Panc1 (cell line): ENCODE measurements at places on chromosomes 6 and 20. TPM values are rescaled to one million over a fixed set of nuclear protein-coding genes. Genes with fewer than 3 reads are reported as not detected.

- no peak for DNase-seq
These were observed 20.0 kb upstream of the TXLNB start for GRCh38 chr6:139311831-139312230.

GRCh38 chr6:149065658-149066556, 251.6 kb upstream of the TAB2 start:
- DNase-seq = no peak

- no peak for DNase-seq
These were observed 130.5 kb upstream of the EPHA7 start for GRCh38 chr6:93549868-93550267.

DNA sequence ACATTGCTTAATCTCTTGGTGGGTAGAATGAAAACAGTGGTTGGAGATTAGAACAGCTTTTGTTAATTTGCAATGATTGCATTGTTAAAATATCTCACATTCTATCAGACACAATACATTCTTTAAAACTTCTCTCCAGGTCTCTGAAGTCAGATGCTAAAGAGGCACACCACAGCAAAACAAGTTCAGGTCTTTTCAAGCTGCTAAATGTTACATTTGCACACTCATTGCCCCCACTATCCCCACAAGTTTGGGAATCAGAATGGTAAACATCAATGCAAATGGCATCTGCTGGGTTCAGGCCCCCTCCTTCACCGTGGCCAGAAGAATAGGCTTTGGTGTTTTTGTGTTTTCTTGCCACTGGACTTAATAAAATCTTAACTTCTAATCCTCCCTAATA, 10.1 kb upstream of the HAO1 start:
- DNase-seq = no peak

DNA sequence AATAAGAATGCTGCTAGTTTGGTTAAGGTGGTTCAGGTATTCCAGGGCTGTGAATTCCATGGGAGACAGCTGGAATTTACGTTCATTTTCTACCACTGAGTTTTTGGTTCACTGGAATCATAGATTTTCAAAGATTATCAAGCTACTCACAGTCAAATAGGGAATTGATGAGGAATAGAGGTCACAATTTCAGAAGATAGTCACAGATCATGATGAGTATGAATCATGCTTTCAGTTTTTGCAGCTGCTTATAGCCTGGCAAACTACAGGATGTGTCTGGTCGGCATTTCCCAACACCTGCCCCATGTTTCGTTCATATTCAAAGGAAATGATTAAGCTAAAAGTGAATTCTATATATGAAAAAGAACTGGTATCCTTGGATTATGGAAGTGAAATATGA, 58.7 kb downstream of the BCKDHB start:
- DNase-seq = no peak

NAPB gene
- 5.8 TPM for total RNA-seq

AVP gene
- total RNA-seq = not detected

- DNase-seq = no peak
These were observed 573.8 kb upstream of the NOX3 start for GRCh38 chr6:156029286-156029985.

- no peak for DNase-seq
These were observed 80.8 kb upstream of the FUCA2 start for GRCh38 chr6:143592335-143592734.

DNA sequence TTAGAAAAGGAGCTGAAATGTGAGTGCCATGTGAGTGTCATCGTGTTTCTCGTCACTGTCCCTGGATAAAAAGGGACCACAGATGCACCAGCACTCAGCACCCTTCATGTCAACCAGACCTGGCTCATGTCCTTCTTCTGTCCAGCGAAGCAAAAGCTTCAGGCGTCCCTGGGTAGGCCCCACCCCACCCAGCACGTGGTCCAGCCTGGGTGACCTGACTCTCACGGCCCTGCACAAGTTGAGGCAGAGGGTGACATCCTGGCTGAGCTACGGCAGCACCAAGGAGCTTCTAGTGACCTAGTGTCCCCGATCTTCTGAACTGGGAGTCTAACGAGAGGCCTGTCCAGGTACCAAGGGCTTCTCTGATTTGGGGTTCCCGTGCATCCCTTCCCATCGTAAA, 37.8 kb downstream of the PSMG4 start:
- no peak for DNase-seq

DNA sequence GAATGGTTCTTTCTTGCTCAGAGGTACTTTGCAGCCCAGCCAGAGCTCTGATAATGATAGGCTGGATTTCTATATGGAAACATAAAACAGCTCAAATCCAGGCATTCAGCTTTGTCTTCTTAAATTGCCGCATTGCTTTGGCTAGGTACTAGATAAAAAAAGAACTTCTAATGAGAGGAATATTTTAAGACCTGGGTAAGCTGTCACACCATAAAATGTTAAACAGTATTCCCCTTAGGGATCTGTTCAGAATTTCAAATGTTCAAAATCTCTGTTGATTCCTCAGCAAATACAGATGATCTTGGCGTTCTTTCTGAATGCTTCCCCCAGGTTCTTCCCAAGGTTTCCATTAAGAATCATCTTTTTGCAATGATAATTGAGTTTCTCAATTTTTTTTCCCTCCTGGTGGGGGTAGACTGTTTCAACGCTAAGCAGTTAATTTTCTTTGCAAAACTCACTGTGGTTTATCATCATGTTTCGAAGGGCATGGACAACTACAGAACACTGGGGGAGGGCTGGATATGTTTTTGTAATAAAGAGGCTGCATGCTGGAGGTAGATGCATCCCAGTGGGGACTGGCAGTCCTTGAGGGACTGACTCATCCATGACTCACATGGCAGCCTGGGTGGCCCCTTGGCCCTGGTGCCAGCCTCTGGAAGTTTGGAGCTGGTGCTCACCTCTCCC, 31.0 kb downstream of the TIAM2 start:
- DNase-seq = peak; percentile 73
